ENCODE measurements at places on chromosomes 1 and 21. TPM values are rescaled to one million over a fixed set of nuclear protein-coding genes. Genes with fewer than 3 reads are reported as not detected.

Gene ELAVL4
- not detected for total RNA-seq

Gene NBPF26
- total RNA-seq, result 19.5 TPM

Gene BOLA1
- 14.2 TPM for total RNA-seq

Gene CCDC181
- total RNA-seq, result not detected

Gene IFNLR1
- 2.6 TPM for total RNA-seq

Gene PDZK1IP1
- total RNA-seq, result not detected

Gene LCK
- total RNA-seq, result 0.26 TPM

Gene VWA5B1
- not detected for total RNA-seq

Gene ASH1L
- total RNA-seq, result 80.2 TPM

Gene NIPAL3
- total RNA-seq, result 14.2 TPM

GRCh38 chr1:1142844-1143243 lies 27.0 kb upstream of the C1orf159 start:
- no peak for DNase-seq

- no peak for DNase-seq
Observed at GRCh38 chr1:218964471-218965185, 209.1 kb upstream of the LYPLAL1 start.

- no peak for DNase-seq
Observed at GRCh38 chr1:84010136-84010535, 11.2 kb upstream of the TTLL7 start.

DNA sequence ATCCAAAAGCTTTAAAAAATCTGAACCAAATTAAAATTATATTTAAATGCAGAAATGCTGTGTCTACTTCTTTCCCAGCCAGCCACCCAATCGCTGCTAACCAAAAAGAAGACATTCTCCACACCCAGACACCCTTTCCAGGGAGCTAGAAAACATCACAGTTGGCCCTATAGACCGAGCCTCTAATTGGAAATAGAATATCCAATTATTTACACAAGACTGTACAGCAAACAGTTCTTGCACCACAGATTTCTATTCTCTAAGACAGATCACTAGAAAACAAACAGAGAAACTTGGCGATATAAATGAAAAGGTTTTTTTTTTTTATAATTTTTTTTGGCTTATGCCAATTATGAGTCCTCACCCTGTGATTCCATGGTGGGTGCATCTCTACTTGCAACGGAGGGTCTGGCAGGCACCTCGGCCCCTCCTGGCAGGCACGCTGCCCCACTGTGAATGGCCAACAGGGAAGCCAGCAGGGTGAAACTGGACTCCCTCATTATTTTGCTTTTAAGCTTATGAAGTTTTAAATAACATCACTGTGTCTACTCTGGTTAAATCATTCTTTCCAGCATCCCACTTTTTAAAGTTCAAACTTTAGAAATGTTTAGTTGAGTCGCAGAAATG lies 29.2 kb downstream of the BCAR3 start:
- no peak for DNase-seq

DNA sequence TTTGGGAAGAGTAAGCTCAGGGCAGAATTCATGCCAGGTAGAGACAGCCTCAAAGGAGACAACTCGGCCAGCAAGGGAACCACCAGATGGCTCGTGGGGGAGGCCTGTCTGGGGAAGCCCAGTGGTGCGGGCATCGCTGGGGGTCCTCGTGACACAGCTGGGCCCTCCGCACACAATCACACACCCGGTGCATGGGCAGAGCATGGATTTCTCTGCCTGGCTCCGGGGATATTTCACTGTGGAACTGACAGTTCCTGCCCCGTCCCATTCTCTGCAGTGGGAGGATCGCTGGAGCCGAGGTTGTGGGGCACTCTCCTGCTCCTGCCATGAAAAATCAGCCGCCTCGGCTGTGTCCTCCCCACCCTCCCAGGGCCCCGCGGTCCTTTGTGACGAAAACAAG lies 108.0 kb downstream of the CRYAA start:
- DNase-seq, result no peak

DNA sequence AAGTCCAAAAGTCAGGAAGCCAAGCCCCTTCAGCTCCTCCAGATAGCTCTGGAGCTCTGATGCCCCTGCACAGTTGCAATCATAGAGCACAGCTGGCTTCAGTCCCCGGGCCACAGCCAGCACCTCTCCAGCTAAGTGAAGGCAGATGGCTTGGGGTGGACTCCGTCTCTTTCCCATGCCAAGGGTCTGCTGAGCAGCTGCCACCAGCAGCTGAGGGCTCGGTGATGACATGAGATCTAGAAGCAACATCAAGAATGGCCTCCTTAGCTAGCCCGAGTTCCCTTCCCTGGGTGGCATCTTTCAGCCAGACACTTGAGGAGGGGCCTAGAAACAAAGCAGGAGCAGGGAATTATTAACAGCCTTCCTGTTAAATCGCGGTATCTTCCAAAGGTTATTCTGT lies 973 bp downstream of the C1orf74 start:
- no peak for DNase-seq

- DNase-seq, result no peak
Observed at GRCh38 chr1:168833801-168834224, 104.8 kb upstream of the DPT start.

GRCh38 chr1:99529002-99529401 lies 116.9 kb upstream of the PALMD start:
- no peak for DNase-seq

GRCh38 chr1:17926906-17927305 lies 171.8 kb downstream of the ACTL8 start:
- DNase-seq, result no peak

DNA sequence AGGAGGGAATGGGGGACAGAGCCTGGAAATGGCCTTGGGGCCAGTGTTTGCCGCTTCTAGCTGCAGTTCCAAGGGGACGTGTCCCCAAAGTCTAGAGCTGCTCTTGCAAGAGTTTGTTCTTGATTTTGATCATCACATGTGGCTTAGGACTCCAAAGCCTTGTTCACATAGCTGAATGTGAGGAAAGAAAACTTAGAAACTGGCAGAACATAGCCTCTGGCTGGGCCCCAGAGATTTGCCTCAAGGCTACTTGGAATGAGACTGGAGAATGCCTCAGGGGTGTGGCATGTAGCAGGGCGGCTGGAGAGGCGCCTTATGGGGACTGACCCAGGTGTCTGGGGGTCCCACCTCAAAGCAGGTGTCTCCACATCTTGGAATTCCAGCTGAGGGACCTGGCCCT lies 2.3 kb downstream of the PDXK start:
- no peak for DNase-seq

GRCh38 chr1:35288761-35289160 lies 20.3 kb downstream of the ZMYM4 start:
- no peak for DNase-seq

- no peak for DNase-seq
Observed at GRCh38 chr1:172720339-172720738, 61.4 kb downstream of the FASLG start.

DNA sequence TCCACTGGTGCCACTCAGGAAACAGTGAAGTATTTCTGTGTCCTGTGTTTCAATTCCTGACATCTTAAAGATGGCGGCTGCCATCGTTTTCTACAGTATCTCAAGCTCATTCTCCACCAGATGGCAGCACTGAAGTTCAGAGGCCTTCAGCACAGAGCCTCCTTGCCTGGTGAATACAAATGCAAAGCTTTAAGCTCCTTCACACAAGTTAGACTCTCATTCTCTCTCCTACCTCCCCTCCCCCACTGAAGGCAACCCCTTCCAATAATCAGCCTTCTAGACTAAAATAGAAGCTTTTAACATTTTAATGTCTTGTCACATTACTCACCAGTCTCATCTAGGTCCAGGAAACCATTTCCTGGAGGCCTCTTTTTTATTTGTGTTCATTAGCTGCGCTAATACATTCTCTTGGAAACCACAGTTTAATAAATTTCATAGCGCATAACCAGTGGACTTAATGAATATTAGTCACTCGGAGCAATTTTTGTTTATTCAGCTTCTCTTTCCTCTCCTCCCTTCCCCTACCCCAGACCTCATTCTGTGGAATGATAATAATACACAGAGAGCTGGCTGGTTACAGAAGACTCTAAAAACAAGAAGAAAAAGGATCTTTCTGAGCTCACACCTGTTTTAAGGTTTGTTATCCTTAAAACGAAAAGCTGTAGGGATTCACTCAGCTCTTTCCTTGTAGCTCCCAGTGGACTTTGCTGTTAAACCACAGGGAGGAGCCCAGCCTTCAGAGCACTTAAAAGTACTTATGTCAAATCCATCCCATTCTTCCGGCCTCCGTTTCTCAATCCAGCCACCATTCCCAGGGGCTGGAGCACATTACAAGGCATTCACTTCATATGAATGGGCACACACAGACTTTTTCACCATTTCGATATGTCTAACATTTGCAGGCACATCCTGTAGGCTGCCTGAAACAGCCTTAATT lies 384.9 kb downstream of the HLX start:
- peak; percentile 59 for DNase-seq

DNA sequence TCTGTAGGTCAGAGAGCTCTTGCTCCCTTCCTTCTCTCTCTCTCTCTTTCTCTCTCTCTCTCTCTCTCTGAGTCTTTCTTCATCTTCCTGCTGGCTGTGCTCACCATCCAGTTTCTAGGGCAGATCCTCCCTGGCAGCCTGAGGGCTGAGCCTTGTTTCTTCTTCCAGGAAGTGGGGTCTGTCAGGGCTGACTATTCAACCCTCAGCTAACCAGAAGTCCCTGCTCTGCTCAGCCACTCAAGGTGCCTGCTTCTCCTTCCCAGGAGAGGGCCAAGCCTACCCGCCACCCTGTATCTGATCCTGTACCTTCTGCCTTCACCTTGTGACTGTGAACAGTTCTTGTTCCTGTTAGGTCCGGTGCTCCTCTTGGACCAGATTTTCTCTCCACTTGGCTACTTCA lies 107.6 kb upstream of the ETV3 start:
- no peak for DNase-seq

DNA sequence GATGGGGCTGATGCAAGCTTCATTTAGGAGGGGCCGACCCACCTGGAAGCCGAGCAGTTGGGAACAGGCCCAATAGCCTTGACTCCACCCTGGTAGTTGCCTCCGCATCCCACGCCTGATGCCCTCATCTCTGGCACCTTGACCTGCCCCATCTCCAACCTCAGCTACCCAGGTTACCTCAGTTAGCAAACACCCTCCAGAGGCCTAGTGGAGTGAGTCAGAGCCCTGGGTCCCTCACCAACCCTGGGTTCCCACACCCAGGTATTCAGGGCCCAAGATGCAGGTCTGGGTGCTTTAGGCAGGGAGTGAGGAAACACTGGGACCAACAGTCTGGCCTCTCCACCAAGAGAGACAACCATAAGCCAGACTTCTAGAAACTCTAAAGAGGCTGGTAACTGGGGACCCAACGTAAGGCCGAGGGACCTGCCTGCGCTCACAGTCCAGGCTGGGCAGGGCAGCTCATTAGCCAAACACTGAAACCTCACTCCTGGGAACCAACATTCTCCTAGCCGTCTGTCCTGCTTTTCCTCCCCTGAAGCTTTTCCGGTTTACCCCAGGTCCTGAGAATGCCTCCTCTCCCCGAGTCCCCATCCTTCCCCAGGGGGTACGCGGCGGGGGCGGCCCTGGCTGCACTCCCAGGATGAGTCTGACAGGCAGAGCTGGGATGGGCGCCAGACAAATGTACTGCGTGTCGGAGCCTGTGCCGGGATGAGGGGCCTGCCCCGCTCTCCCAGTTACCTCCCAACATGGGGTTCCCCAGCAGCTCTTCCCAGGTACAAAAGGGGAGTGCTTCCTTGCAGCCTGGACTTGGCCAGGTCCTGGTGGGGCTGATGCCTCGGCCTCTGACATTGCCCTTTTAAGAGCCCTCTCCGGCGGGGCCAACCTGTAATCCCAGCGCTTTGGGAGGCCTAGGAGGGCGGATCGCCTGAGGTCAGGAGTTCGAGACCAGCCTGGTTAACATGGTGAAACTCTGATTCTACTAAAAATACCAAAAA lies 8.9 kb upstream of the CELSR2 start:
- peak; percentile 82 for DNase-seq

DNA sequence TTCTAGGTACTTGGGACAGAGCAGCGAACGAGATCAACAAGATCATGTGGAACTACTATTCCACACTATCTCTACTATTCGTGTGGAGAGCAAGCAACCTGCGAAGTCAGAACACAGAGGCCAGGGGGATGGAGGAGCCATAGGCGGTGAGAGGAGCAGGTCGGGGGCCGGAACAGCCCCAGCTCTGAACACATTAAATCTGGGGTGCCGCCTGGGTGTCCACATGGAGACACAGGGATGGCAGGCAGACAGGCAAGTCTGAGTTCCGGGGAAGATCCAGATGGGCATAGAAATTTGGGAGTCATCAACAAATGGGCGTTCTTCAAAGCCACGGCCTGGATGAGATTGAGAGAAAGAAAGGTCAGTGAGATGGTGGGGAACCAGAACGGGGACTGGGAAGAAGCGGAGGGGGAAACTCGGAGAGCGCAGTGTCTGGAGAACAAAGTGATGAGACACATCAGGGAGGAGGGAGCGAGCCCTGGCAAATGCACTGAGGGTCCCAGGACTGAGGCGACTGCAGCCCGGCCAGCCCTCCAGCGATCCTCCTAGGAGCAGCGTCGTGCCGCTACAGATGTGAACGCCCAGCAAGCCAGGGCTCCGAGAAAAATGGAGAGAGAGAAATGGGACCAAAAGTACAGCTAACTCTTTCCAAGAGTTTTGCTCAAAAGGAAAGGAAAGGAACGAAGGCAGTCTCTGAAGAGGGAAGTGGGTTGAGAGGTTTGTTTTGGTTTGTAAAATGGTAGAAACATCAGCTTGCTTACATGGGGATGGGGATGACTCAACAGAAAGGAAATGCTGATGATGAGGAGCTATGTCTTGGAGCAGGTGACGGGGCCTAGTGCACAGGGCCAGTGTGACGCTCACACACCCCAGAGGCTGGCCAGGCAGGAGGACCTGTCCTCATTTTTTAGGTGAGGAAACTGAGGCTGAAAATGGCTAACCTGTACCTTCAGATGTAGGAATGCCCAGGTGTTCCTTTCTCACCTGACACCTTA lies 84.5 kb downstream of the GLIS1 start:
- no peak for DNase-seq

- no peak for DNase-seq
Observed at GRCh38 chr21:40923407-40923806, 76.4 kb upstream of the DSCAM start.

DNA sequence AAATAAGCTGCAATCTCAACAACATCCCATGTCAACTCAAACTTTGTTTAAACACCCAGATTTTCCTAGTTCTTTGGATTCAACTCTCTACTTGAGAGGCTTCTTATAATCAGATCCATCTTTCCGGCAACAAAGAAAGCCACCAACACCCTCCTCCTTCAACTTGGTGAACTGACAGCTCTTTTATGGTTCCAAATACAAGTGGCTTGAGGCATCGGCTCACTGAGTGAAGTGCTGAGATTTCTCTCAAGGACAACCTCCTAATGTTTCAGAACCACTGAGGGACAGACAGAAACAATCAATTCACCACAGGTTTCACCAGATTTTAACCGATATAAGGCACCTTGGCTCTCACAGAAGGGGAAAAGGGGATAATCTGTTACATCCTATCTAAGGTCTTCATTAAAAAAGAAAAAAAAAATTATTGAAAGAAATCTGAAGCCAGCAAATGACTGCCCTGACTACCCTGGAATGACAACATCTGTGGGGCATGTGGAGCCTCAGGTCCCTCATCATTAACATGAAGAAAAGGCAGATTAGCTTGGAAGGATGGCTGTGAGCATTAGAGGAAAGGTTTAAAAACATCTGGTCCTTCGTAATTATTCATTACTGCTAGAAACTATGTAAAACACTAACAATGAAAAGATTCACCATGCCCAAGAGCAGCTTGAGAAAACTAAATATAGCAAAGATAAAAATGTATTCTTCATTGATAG lies 50.9 kb downstream of the PTPN14 start:
- no peak for DNase-seq

Data from uterus (tissue), 4 donors.